Prostate gland (tissue), 2 donors: ENCODE measurements at places on chromosomes 1 and 21. TPM values are rescaled to one million over a fixed set of nuclear protein-coding genes. Genes with fewer than 3 reads are reported as not detected.

Gene ATP5IF1
- 390 TPM for total RNA-seq

Gene PALMD
- total RNA-seq, result 17.8 TPM

- no peak for DNase-seq
- H3K4me3 ChIP-seq, result no peak overlapping the region
- no peaks in the 10 kb centered on the region for H3K36me3 ChIP-seq
- no peaks in the 10 kb centered on the region for H3K4me1 ChIP-seq
- no peaks in the 10 kb centered on the region for H3K27me3 ChIP-seq
Measured at GRCh38 chr1:98468111-98468717, 193.3 kb upstream of the SNX7 start.

DNA sequence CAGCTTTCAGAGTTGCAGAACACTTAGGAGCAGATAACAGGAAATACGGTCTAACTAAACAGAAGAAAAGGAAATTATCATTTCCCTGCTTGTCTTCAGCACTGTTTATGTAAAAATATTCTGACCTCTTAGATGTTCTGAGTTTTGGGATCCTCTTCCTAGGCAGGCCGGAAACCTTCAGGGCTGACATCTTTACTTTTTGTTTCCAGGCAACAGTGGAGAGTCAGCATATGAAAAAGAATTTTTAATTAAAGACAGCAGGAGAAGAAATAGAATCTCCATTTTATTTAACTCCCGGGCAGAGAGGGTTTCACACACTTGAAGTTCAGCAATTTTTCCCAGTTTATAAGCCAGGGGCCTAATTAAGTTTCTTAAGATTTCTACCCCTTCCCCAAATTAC lies 5.1 kb upstream of the RIPPLY3 start:
- DNase-seq, result no peak
- H3K36me3 ChIP-seq, result no peaks in the 10 kb centered on the region
- no peaks in the 10 kb centered on the region for H3K4me1 ChIP-seq

- H3K27ac ChIP-seq, result no peak overlapping the region
- no peak overlapping the region for H3K4me3 ChIP-seq
- no peaks in the 10 kb centered on the region for H3K4me1 ChIP-seq
- H3K36me3 ChIP-seq, result no peaks in the 10 kb centered on the region
Measured at GRCh38 chr1:161185732-161186311, 8.5 kb upstream of the B4GALT3 start.

Gene PTGER3
- 3.6 TPM for total RNA-seq

DNA sequence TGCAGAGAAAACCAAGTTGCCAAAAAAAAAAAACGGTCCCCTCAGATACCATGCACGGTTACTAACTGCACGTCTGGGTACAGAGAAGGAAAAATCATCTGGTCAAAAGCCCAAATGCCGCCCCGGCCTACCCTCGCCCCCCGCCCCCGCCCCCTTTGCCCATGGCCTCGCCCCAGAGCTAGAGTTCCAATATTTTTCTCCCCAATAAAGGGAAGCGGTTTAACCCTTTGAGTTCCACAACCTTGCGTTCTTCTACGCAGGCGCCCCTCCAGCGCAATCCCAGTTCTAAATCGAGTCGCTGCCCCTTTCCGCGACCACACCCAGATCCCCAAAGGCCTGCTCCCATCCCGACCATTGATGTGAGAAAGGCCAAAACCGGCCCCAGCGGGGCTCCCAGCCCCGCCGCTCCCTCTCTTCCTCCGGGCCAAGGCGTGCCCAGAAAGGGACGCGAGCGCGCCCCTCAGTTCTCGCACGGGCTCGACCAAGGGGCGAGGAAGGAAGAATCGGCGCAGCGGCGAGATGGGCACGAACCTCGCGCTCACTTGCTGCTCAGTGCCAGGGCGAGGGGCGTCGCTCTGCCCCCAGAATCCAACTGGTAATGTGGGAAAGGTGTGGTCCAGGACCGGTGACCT lies 797 bp downstream of the WDR47 start:
- no peaks in the 10 kb centered on the region for H3K27me3 ChIP-seq
- H3K4me1 ChIP-seq, result no peaks in the 10 kb centered on the region
- H3K36me3 ChIP-seq, result no peaks in the 10 kb centered on the region

GRCh38 chr1:214248311-214249085 lies 32.5 kb upstream of the SMYD2 start:
- H3K27ac ChIP-seq, result no peak overlapping the region
- H3K4me1 ChIP-seq, result no peaks in the 10 kb centered on the region
- H3K4me3 ChIP-seq, result no peak overlapping the region
- DNase-seq, result no peak

Gene PLPP3
- total RNA-seq, result 107 TPM

- no peaks in the 10 kb centered on the region for H3K36me3 ChIP-seq
- no peaks in the 10 kb centered on the region for H3K4me1 ChIP-seq
- DNase-seq, result no peak
- H3K27ac ChIP-seq, result no peak overlapping the region
Measured at GRCh38 chr21:20721151-20721550, 277.1 kb upstream of the NCAM2 start.

DNA sequence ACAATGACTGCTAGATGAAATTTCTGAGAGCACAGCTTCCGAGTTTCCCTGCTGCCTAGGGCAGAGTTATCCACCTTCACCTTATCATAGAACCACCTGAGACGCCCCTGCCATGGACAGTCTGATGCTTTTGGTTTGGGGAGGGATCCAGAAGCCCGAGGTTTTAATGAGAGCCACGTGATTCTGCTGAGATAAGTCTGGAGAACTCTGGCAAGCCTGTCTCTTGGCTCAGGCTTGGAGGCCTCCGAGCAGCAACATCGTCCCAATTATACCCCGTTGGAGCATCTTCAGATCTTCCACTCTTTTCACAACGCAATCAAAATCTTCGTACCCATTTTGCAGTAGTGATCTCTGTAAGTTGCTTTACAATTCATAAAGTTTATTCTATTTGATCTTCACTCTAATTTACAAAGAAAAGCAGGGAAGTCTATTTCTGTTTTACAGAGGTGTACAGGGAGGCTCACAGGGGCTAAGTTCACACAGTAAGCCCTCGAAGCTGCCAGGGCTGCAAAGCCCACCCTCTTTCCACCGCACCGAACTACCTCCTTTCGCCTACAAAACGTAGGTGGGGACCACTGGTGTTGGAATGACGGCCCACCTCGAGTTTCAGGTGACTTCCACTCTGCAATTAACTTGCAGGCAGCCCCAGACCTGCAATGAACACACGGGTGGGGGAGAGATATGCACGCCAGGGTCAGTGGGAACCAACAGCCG lies 513 bp upstream of the HHAT start:
- no peaks in the 10 kb centered on the region for H3K27me3 ChIP-seq
- H3K36me3 ChIP-seq, result no peaks in the 10 kb centered on the region
- H3K4me3 ChIP-seq, result peak overlapping the region; percentile 52

DNA sequence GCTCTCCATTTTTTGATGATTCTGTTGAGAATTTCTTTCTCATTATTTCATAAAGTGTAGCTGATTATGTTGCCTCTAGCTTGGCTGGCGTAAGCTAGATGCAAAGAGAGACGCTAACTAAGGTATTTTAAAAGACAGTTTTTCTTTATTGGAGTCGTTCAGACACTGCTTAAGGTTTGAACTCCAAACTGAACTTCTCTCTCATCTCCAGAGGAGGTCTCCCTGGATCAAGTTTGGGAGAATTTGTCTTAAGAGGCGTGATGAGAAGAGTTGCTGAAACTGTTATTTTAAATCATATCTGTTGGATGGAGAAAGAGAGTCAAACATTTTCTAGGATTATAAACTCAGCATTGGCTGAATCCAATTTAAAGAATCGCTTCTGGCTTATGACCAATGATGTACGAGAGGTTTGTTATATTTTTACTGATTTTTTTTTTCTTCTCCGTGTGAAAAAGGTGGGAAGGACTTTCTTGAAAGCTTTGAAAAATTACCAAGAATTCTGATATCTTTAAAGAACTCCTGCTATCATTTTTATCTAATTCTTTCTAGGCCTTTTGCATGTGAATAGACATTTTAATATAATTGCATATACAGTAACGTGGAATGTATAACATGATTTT lies 34.0 kb downstream of the MAP3K7CL start:
- H3K27ac ChIP-seq, result no peak overlapping the region
- no peaks in the 10 kb centered on the region for H3K36me3 ChIP-seq
- no peak for DNase-seq
- no peaks in the 10 kb centered on the region for H3K4me1 ChIP-seq
- H3K27me3 ChIP-seq, result no peaks in the 10 kb centered on the region
- no peak overlapping the region for H3K4me3 ChIP-seq

DNA sequence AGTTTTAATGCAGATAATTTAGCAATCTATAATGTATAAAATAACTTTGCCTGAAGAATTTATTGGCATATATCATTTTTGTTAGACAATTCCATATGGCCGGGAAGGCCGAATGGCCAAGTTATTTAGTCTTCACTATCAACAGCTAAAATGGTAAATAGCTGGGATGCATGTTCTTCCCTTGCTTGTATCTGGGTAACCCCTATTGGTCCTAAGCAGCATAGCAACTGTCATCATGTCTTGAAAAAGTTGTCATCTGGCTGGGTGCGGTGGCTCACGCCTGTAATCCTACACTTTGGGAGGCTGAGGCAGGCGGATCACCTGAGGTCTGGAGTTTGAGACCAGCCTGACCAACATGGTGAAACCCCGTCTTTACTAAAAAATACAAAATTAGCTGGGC lies 340.0 kb upstream of the DPYD start:
- H3K4me1 ChIP-seq, result no peaks in the 10 kb centered on the region
- no peak overlapping the region for H3K4me3 ChIP-seq
- DNase-seq, result no peak
- no peaks in the 10 kb centered on the region for H3K36me3 ChIP-seq

DNA sequence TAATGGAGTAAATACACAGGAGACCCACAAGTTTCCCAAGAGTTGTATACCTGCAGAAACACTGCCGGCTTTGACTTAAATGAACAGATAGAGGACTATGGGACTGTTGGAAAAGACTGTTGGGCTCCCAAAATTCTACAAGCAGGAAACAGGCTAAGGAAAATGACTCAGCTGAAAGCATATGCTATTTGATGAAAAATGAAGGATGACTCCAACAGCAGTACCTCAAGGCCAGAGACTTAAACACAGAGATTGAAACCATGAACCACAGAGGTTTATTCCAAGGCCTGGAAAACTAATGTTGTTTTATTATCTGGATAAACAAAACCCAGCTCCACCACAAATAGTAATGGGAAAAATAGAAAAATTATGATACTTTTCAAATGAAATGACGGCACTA lies 187.7 kb downstream of the TNFSF18 start:
- no peaks in the 10 kb centered on the region for H3K4me1 ChIP-seq
- no peak overlapping the region for H3K4me3 ChIP-seq
- H3K27ac ChIP-seq, result no peak overlapping the region
- no peaks in the 10 kb centered on the region for H3K36me3 ChIP-seq
